ENCODE measurements at places on chromosomes 2 and 18.

DNA sequence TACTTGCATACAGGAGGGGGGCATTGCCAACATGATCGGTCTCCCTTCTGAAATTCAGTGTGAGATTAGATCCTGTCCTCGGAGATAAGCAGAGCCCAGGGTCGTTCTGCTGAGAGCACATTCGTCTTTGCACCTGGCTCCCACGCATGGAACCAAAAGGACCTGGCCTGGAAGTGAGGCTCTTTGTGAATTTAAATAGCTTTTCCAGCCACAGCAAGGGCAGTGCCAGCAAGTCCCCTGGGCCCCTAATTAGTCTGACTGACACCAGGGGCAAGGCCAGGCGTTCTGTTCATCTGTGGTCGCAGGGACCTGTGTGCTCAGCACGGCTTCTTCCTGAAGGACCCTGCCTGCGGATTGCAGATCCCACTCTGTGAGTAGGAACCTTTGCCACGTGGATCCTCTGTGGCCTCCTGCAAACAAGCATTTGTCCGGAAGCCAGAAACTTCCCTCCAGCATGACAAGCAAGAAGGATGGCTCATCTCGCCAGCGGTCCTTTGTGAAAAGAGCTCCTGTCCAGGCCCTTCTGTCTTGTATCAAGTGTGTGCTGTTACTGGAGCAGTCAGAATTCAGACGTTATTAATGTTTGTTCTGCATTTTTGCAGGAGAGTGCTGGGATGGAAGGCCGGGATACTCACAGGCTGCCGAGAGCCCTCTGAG is 128.7 kb downstream of the TPO start:
- no peak for DNase-seq

- DNase-seq, result no peak
These were observed 652 bp downstream of the SH3YL1 start for GRCh38 chr2:263022-263738.

- no peak for DNase-seq
These were observed 5.7 kb upstream of the WIPF1 start for GRCh38 chr2:174603280-174603679.

GRCh38 chr2:8015848-8016600 is 665.8 kb upstream of the ID2 start:
- no peak for DNase-seq

DNA sequence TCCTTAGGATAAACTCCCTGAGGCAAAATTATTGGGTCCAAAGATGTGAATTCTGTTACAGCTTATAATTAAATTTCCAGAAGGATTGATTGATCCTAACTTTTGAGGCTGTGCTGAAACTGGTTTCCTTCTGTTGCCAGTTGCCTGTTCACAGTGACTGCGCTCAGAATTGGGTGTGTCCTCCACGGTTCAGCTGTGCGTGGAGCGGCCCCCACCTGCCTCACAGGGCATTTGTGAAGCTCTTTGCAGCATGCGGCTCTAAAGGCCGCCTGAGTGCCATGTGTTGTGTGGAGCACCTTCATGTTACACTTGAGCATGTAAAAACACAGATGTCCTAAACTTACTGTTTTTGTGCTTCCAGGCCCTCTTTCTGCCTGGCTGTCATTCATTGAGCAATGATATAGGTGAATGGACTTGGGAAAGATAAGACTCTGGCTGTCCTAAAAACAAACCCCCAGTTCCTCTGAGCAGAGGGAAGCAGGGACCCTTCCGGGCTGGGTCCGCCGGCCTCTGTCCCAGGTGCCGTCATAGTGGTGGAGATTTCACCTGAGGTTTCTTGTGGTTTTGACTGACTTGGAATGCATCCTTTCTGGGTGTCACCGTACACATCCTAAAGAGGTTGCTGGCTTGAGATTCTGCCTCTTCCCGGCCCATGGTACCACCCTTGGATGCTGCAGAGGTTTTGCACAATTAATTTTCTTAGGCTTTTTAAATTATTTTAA is 173.6 kb downstream of the LDLRAD4 start:
- peak; percentile 75 for DNase-seq

DNA sequence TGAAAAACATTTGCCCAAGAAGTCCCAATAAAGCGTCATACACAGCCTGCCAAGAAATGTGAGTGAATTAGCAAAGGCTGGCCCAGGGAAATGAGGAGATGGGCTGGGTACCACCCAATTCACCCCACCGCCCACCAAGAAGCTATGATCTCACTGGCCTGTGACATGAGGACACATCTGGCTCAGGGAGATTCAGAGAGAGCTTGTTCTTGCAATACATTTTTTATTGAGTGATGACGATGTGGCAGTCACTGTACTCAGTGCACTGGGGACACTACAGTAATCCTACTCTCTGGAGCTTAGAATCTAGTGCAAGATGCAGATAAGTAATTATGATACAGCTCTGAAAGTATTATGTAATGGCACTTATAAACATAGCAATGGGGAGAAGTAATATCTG is 64.6 kb upstream of the IGFBP2 start:
- DNase-seq, result no peak

DNA sequence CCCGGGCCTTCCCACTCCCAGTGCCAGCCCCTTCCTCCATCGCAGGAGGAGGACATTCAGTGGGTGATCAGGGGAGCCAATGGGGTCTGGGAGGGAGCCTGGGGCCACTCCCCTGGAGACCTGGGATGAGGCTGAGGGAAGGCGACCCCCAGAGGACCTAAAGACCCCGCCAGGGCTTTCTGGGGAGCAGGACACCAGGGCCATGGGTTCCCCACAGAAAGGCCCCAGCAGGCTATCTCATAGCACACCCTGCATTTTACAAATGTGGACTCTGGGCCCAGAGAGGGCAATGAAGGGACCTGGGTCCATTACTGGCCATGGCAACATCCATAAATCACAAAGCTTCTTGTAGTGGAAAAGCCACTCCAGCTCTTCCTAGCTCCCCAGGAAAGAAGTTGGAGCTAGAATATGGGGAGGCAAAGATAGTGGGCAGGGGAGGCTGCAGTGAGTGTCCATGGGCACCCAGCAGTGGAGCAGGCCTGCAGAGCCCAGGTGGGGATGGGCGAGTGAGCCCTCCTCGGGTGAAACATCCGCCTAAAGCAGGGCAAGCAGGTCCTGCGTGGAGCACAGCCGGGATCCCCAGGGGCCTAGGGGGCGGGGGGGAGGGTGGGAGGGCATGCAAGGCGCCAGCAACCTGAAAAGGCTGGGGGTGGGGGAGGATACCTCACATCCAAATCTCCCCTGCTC is 13.8 kb downstream of the CYP26B1 start:
- DNase-seq, result no peak

GRCh38 chr2:38912619-38913018 is 22.9 kb downstream of the ARHGEF33 start:
- no peak for DNase-seq

- no peak for DNase-seq
These were observed 87.1 kb upstream of the PNPT1 start for GRCh38 chr2:55780697-55781096.

DNA sequence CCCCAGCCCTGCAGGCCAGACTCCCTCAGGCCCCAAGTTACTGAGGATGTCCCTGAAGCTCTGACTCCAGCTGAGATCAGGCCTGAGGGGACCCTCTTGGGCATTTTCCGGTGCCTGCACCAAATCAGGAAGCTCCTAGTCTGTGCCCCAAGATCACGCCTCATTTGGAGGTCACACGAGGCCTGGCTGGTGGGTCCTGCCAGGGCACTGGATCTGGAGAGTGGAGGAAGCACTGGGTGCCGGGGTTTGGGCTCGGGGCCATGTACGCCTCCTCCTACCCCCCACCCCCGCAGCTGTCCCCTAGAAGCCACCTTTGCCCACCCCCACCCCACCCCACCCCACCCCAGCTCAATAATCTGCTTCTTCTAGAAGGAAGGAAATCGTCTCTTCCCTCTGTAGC is 16.2 kb downstream of the SH2D6 start:
- no peak for DNase-seq

DNA sequence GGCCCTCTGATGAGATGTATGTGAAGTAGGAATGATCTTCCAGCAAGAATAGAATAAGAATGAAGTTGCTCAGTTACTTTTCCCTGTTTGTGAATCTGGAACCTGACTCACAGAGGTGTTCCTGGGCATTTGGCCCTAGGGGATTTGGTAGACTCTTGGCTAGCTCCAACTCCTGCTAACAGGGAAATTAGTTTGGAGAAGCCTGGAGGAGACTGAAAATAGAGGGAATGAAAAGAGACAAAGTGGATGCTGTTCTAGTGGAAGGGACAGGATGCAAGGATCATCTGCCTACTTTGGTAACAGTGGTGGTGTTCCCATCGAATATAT is 19.6 kb downstream of the TMEM17 start:
- no peak for DNase-seq

DNA sequence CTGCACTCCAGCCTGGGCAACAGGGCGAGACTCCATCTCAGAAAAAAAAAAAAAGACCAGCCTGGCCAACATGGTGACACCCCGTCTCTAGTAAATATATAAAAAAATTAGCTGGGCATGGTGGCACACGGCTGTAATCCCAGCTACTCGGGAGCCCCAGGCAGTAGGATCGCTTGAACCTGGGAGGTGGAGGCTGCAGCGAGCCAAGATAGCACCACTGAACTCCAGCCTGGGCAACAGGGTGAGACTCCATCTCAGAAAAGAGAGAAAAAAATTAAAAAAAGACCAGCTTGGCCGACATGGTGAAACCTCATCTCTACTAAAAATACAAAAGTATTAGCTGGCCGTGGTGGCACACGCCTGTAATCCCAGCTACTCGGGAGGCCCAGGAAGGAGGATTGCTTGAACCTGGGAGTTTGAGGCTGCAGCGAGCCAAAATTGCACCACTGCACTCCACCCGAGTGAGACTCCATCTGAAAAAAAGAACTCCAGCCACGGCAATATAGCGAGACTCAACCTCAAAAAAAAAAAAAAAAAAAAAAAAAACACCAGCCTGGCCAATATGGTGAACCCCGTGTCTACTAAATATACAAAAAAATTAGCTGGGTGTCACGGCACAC is 346.1 kb upstream of the PLGLB2 start:
- DNase-seq, result no peak

DNA sequence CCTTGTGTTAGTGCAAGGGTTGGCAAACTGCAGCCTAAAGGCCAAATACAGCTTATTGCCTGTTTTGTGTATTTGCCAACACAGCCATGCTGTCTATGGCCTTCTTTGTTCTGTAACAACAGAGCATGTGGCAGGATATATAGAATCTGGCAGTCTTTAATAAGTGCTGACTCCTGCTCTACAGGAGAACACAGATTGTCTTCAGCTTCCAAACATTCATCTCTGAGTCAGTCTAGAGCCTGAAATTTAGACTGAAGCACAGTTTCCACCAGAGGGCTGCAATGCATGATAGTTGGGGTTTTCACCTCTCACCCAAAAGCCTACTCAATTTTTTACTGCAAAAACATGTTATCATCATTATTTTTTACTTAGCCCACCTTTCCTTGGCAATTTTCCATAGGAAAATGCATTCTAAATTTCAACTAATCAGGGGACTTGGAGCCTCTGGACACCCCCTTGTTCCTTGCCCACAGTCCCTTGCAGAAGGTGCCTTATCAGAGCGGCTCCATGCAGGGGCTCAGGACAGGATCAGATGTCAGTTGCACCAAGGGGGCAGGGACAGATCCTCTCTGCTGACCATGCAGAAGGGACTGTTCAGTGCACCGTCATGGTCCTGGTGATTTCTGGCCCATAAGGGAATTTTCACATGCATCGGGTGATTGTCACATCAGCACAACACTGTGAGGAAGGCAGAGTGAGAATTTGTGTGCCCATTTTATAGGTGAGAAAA is 12.4 kb downstream of the IL37 start:
- DNase-seq, result no peak

GRCh38 chr2:66539452-66539851 is 104.5 kb downstream of the MEIS1 start:
- DNase-seq, result no peak

GRCh38 chr2:144495227-144496091 is 24.5 kb downstream of the ZEB2 start:
- no peak for DNase-seq

- no peak for DNase-seq
These were observed 49.7 kb upstream of the ODC1 start for GRCh38 chr2:10497797-10498251.

GRCh38 chr2:174038462-174038861 is 73.3 kb upstream of the SP3 start:
- DNase-seq, result no peak

DNA sequence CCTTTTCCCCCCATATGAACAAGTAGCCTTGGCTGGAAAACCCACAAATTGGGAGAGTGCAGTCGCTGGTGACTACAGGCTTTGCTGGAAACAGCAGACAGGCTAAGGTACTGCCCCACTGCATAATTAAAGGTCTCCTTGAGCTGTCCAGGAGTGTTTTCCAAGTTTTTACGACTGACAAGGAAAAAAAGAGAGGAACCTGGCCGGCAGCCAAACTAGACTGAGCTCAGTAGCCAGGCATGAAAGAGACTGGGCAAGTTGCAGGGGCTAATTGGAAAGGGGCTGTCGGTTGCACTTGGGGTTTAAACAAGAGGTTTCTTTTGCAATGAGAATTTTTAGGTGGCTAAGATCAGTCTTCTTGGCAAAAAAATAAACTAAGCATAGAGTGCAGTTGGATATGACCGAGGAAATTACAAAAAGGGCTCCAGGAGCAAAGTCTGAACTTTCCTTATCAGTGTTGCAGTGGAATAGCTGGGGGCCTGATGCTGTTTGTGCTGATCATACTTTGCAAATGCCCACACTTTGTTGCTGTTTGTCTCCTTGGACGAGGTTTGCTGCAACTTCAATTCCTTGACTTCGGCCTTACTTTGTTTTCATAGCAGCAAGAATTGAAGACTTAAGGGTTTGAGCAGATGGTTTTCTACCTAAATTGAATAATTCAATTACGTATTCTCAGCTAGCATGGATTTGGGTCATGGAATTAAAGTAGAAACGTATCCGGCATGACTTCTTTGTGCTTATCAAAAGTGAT is 2.1 kb downstream of the GULP1 start:
- no peak for DNase-seq

GRCh38 chr18:77607087-77607486 is 357.4 kb downstream of the GALR1 start:
- no peak for DNase-seq

GRCh38 chr2:176455816-176456291 is 186.6 kb downstream of the MTX2 start:
- DNase-seq, result no peak

Data from NCI-H187 (cell line).